Activated naive CD4-positive, alpha-beta T cell treated with anti-CD3 and anti-CD28 coated beads for 36 hours (primary cell): ENCODE measurements at places on chromosomes 6 and 20.

- no peak overlapping the region for H3K27ac ChIP-seq
- peaks cover 16% of the 10 kb centered on the region for H3K4me1 ChIP-seq
- DNase-seq, result peak; percentile 69
These were observed 19.0 kb upstream of the TLDC2 start for GRCh38 chr20:36856691-36857635.

GRCh38 chr6:44527181-44527580 lies 139.7 kb downstream of the CDC5L start:
- H3K36me3 ChIP-seq, result no peaks in the 10 kb centered on the region
- H3K4me1 ChIP-seq, result peaks cover 8% of the 10 kb centered on the region
- DNase-seq, result peak; percentile 25

DNA sequence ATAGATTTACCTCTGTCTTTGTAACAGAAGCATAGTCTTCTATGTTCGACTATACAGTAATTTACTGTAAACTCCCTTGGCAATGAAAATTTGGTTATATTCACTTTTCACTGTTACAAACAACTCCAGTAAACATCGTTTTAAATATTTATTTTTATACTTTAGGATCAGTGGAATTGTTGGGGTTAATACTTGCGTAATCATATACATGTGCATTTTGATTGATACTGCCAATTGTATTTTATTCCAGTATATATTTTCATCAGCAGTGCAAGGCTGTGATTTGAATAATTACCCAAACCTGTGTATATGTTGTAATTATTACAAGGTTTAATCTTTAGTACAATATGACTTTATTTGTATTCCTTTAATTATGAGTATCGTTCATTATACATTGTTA lies 255.7 kb downstream of the ARID1B start:
- no peaks in the 10 kb centered on the region for H3K27me3 ChIP-seq
- DNase-seq, result no peak
- no peak overlapping the region for H3K27ac ChIP-seq
- peaks cover 28% of the 10 kb centered on the region for H3K4me1 ChIP-seq

- peaks cover 18% of the 10 kb centered on the region for H3K4me1 ChIP-seq
- DNase-seq, result peak; percentile 48
- H3K27me3 ChIP-seq, result peaks cover 19% of the 10 kb centered on the region
- no peaks in the 10 kb centered on the region for H3K36me3 ChIP-seq
- peak overlapping the region; percentile 98 for H3K4me3 ChIP-seq
- H3K27ac ChIP-seq, result peak overlapping the region; percentile 82
These were observed 818 bp upstream of the MDGA1 start for GRCh38 chr6:37698264-37699137.

- peaks cover 8% of the 10 kb centered on the region for H3K36me3 ChIP-seq
- DNase-seq, result no peak
- H3K4me3 ChIP-seq, result no peak overlapping the region
- H3K27ac ChIP-seq, result peak overlapping the region; percentile 63
- H3K27me3 ChIP-seq, result no peaks in the 10 kb centered on the region
These were observed 91.8 kb downstream of the ASXL1 start for GRCh38 chr20:32449890-32450401.

DNA sequence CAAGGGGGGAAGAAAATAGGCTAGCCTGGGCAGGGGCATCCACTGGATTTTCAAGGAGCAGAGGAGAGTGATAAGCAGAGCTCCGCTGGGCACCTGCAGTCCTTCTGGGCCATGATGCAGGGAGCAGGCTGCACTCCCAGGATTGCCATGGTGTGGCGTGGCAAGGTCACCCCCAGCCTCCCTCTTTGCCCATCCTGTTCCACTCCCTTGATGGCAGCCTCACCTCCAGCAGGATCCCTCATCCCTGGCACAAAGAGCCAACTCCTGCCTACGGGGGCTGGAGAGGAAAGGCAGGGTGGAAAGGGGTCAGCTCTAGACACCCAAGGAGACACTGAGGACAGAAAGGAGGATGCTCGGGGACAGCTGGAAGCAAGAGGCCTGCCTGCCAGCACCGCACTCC lies 22.4 kb upstream of the MYMX start:
- no peak overlapping the region for H3K27ac ChIP-seq
- H3K4me3 ChIP-seq, result no peak overlapping the region
- no peak for DNase-seq
- H3K4me1 ChIP-seq, result peaks cover 4% of the 10 kb centered on the region
- no peaks in the 10 kb centered on the region for H3K36me3 ChIP-seq

GRCh38 chr6:33609528-33609927 lies 11.6 kb upstream of the ITPR3 start:
- H3K27ac ChIP-seq, result no peak overlapping the region
- H3K4me3 ChIP-seq, result no peak overlapping the region
- no peak for DNase-seq
- H3K4me1 ChIP-seq, result no peaks in the 10 kb centered on the region
- no peaks in the 10 kb centered on the region for H3K36me3 ChIP-seq

- H3K4me3 ChIP-seq, result no peak overlapping the region
- H3K4me1 ChIP-seq, result no peaks in the 10 kb centered on the region
- no peak overlapping the region for H3K27ac ChIP-seq
- peaks cover 7% of the 10 kb centered on the region for H3K27me3 ChIP-seq
- H3K36me3 ChIP-seq, result no peaks in the 10 kb centered on the region
- no peak for DNase-seq
These were observed 212.5 kb upstream of the CNR1 start for GRCh38 chr6:88378639-88379038.

GRCh38 chr6:127069659-127070279 lies 48.7 kb upstream of the RSPO3 start:
- H3K36me3 ChIP-seq, result no peaks in the 10 kb centered on the region
- no peaks in the 10 kb centered on the region for H3K4me1 ChIP-seq
- peaks cover 6% of the 10 kb centered on the region for H3K27me3 ChIP-seq
- DNase-seq, result no peak
- H3K4me3 ChIP-seq, result no peak overlapping the region

- H3K27ac ChIP-seq, result no peak overlapping the region
- no peaks in the 10 kb centered on the region for H3K36me3 ChIP-seq
- no peaks in the 10 kb centered on the region for H3K4me1 ChIP-seq
- peaks cover 6% of the 10 kb centered on the region for H3K27me3 ChIP-seq
- DNase-seq, result no peak
These were observed 91.9 kb downstream of the ADGRB3 start for GRCh38 chr6:68726992-68727391.

- no peak for DNase-seq
- no peaks in the 10 kb centered on the region for H3K27me3 ChIP-seq
- no peaks in the 10 kb centered on the region for H3K36me3 ChIP-seq
- no peak overlapping the region for H3K27ac ChIP-seq
- no peak overlapping the region for H3K4me3 ChIP-seq
These were observed 75.8 kb downstream of the PLCB4 start for GRCh38 chr20:9144643-9145042.

DNA sequence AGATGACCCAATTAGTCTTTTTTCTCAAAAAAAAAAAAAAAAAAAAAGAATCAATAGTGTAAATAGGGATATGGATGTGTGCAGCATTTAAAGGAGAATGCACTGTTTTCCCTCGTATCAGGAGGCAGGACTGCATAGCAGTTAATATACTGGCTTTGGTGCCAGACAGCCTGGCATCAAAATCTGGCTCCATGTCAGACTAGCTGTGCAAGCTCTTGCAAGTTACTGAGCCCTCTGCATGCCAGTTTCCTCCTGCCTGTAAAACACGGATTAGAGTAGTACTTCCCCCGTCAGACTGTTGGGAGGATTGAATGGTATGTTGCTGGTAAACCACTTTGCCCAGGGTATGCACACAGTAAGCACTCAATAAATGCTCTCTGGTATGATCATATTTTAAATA lies 594.2 kb upstream of the CHD6 start:
- no peaks in the 10 kb centered on the region for H3K36me3 ChIP-seq
- no peaks in the 10 kb centered on the region for H3K4me1 ChIP-seq
- H3K4me3 ChIP-seq, result no peak overlapping the region
- H3K27me3 ChIP-seq, result no peaks in the 10 kb centered on the region
- DNase-seq, result no peak

DNA sequence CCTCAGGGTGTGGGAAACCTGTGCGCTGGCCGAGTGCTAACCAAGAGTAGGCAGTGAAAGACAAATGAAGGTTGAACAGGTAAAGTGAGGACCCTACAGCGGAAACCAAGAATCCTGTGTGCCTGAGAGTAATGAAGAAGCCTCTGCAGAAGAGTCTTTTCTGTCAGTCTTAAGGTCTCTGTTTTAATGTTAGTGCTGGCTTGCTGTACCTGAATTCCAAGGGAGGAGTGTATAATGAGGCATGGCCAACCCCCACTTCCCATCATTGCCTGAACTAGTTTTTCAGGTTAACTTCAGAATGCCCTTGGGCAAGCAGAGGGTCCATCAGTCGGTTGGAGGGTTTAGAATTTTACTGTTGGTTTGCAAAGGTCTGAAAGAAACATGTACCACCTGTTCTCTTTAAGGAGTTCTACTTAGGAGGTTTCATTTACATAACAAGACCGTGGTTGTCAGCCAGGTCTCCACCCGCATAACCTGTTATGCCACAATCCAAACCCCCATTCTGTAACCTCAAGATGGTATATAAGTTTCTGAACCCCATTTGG lies 589 bp upstream of the PDCD2 start:
- peaks cover 26% of the 10 kb centered on the region for H3K36me3 ChIP-seq
- H3K4me3 ChIP-seq, result peak overlapping the region; percentile 99
- H3K27ac ChIP-seq, result peak overlapping the region; percentile 91
- H3K27me3 ChIP-seq, result no peaks in the 10 kb centered on the region

DNA sequence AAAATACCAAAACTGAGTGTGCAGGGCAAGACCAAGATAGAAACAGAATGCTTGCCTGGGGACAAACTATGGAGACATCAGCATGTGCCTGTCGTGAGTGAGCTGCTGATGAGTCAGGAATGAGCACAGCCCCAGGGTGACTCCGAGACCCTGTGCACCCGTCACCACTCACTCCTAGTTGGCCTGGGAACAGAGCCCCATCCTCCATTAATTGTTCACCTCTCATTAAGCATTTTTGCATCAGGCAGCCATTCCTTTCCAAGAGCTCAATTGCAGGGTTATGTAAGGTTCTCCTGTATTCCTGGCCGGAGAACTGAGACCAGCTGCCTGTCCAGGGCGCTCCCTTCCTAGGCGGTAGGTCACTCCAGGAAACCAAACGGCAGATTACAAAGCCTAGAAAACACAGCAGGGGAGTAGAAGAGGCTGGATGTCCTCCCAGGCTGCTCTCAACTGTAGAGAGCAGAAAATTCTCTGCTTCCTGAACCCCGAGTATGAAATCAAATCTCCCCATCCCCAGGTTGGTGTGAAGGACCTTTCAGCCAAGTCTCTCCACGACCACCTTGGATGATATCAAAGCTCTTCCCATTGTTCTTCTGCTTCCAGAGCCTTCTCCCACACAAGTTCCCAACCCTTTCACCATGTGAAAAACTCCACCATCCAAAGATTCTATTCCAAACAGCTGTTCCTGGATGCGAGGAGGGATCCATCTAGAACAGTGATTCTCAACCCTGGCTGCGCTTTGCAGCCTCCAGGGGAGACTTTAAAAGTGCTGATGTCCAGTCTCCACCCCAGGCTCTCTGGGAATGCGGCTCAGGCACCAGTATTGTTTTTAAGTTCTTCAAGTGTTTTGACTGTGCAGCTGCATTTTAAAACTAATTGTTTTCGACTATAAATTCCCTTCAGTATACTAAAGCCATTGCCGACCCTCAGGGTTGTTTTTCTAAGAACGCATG lies 532.6 kb upstream of the JARID2 start:
- H3K4me3 ChIP-seq, result no peak overlapping the region
- H3K4me1 ChIP-seq, result peaks cover 35% of the 10 kb centered on the region
- H3K27ac ChIP-seq, result no peak overlapping the region
- no peaks in the 10 kb centered on the region for H3K36me3 ChIP-seq
- no peaks in the 10 kb centered on the region for H3K27me3 ChIP-seq
- peak; percentile 30 for DNase-seq

- H3K36me3 ChIP-seq, result no peaks in the 10 kb centered on the region
- H3K27ac ChIP-seq, result no peak overlapping the region
- H3K27me3 ChIP-seq, result peaks cover 12% of the 10 kb centered on the region
- H3K4me1 ChIP-seq, result no peaks in the 10 kb centered on the region
- H3K4me3 ChIP-seq, result no peak overlapping the region
These were observed 6.9 kb upstream of the FAM162B start for GRCh38 chr6:116772450-116772849.

DNA sequence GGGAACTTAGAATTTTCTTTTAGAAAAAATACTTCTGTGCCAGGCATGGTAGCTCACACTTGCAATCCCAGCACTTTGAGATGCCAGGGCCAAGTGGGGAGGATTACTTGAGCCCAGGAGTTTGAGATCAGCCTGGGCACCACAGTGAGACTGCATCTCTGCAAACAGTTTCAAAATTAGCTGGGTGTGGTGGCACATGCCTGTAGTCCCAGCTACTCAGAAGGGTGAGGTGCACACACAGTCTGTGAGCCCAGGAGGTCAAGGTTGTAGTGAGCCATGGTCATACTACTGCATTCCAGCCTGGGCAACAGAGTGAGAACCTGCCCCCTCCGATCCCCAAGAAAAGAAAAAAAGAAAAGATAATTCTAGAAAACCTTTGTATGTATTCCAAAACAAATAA lies 346.0 kb upstream of the KCNQ5 start:
- H3K4me3 ChIP-seq, result no peak overlapping the region
- H3K36me3 ChIP-seq, result no peaks in the 10 kb centered on the region
- no peaks in the 10 kb centered on the region for H3K4me1 ChIP-seq
- H3K27me3 ChIP-seq, result no peaks in the 10 kb centered on the region

- no peak for DNase-seq
- H3K27ac ChIP-seq, result no peak overlapping the region
- no peaks in the 10 kb centered on the region for H3K4me1 ChIP-seq
- H3K36me3 ChIP-seq, result no peaks in the 10 kb centered on the region
- H3K27me3 ChIP-seq, result peaks cover 4% of the 10 kb centered on the region
These were observed 310.4 kb upstream of the MOCS1 start for GRCh38 chr6:40244699-40245098.

DNA sequence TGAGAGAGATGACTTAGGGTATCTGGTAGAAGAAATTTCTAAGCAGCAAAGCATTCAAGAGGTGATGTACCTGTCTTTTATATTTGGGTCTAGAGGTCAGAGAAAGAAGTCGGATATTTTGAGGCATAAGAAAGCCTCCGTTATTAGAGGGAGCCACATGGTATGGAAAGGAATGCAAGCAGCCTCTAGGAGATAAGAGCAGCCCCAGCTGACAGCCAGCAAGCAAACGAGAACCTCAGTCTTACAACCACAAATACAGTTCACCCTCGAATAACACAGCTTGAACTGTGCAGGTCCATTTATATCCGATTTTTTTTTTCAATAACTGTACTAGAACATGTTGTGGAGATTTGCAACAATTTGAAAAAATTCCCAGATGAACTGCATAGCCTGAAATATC lies 190.7 kb upstream of the VGLL2 start:
- H3K27ac ChIP-seq, result no peak overlapping the region
- DNase-seq, result no peak
- no peaks in the 10 kb centered on the region for H3K36me3 ChIP-seq
- peaks cover 4% of the 10 kb centered on the region for H3K27me3 ChIP-seq
- no peak overlapping the region for H3K4me3 ChIP-seq
